GM13977 (cell line): ENCODE measurements at places on chromosomes 4 and X.

DNA sequence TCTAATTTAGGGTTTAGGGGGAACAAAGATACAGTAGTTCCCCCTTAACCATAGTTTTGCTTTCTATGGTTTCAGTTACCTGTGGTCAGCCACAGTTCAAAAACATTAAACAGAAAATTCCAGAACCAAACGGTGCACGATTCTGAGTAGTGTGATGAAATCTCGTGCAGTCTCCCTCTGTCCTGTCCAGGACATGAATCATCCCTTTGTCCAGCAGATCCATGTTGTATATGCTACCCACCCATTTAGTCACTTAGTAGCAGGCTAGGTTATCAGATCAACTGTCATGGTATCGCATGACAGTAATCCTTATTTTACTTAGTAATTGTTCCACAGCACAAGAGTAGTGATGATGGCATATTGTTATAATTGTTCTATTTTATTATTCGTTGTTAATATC, 556.1 kb downstream of the IL1RAPL1 start:
- DNase-seq: no peak

DNA sequence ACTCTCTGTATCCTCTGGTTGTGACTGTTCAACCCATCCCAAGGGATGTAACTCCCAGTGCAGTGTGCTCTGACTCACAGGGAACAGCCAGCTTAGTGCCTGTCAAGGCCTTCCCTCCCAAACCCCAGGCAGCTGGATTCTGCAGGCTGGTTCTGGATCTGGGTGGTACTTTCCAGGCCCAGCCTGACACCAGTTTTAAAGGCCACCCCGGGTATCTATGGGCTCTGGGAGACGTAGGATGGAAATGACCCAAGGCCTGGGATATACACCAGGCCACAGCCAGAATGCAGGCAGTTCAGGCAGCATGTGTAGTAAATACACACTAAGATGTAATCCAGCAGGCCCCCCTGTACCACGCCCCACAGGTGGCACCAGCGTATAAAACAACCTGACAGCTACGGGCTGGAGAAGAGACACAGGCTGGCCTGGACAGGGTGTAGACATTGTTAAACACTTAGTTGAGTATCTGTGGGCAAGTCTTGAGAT, 64.2 kb downstream of the SPINK2 start:
- peak; percentile 26 for DNase-seq

- DNase-seq: no peak
Measured at GRCh38 chrX:31497086-31497485, 425.2 kb upstream of the FTHL17 start.

GRCh38 chr4:105976915-105977314, 81.6 kb downstream of the NPNT start:
- no peak for DNase-seq

DNA sequence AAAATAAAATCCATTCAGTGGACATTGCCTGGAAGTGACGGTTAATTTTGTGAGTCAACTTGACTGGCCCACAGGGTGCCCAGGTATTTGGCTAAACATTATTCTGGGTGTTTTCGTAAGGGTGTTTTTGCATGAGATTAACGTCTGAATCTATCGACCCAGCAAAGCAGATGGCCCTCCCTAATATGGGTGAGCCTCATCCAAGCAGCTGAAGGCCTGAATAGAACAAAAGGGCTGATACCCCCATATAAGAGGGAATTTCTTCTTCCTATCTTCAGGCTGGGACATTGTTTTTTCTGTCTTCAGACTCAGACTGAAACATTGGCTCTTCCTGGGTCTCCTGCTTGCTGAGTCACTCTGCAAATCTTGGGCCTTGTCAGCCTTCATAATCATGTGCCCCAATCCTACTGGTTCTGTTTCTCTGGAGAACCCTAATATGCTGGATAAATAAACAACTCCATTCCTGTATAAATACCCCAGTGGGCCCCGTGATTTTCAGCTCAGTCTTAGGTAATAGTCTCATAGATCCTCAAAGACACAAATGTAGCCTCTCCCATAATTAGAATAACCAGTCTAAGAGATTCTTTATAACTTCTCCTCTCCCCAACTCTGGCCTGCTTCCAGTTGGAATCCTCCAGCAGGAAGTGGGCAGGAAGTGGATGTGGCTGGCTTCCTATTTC, 33.1 kb upstream of the DDX3X start:
- no peak for DNase-seq

DNA sequence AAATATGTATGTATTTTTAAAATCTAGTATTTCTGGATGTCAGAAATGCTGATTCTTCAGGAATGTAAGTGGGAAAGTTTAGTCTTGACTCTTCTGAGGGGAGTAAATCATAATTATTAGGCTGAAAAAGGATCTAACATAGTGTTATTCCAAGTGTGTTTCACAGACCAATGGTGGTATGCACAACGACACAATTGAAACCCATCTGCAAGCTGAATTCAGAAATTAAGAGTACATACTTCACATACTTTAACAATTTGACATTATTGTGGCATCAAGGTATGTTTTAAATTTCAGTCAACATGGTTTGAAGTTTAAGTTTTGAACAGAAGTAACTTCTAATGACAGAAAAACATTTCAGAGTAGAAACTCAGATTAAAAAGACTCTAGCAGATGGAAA, 236.7 kb downstream of the SLC7A11 start:
- no peak for DNase-seq

- no peak for DNase-seq
Measured at GRCh38 chr4:147955827-147956558, 224.1 kb downstream of the ARHGAP10 start.

GRCh38 chr4:68738036-68738435, 67.6 kb upstream of the UGT2B15 start:
- no peak for DNase-seq

GRCh38 chr4:126298271-126298670, 983.5 kb downstream of the FAT4 start:
- no peak for DNase-seq

DNA sequence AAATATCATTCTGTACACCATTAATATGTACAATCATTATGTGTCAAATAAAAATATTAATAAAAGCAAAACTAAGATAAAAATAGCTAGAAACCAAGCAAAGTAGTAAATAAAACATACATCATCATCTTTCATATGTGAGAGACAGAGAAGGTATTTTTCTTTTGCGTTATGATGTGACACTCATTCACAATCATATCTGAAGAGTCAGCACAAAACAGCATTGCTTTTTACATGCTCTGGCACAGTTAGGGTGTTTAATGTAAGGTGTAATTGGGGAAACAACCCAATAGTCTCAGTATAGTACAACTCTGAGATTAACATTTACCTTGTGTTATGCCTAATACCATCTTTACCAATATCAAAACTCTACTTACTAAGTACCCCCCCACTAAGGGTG, 376.6 kb downstream of the TMA16 start:
- DNase-seq: no peak

GRCh38 chr4:31545755-31546154, 825.6 kb downstream of the PCDH7 start:
- DNase-seq: no peak

GRCh38 chrX:1026263-1027015, 186.0 kb downstream of the CRLF2 start:
- no peak for DNase-seq
